T-helper 2 cell treated with Interferon-gamma antibody and Interleukin-4, amounts not matched to agents 5 μg/mL and 100 μg/mL, for 36 hours (primary cell): ENCODE measurements at places on chromosomes 11 and 22.
A peak's percentile ranks its signal among the peaks of the same experiment; 100 is the strongest.

- H3K36me3 ChIP-seq = no peaks in the 10 kb centered on the region
- H3K4me3 ChIP-seq = no peak overlapping the region
- H3K27me3 ChIP-seq = no peaks in the 10 kb centered on the region
- DNase-seq = no peak
- no peak overlapping the region for H3K27ac ChIP-seq
- no peaks in the 10 kb centered on the region for H3K4me1 ChIP-seq
Observed at GRCh38 chr22:47990481-47990880, 1228.0 kb downstream of the TBC1D22A start.

DNA sequence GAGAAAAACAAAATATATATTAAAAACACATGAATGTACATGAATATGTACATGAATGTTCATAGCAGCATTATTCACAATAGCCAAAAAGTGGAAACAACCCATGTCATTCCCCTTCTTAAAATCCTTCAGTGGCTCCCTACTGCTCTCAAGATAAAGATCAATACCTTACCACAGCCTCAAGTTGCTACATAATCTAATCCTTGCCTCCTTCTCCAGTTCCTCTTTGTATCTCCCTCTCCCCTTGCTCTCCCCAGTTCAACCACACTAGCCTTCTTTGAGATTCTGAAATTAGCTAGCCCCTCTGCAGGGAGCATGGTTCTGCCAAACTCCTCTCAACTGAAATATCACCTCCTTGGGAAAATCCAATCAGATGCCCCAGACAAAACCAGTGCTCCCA is 28.1 kb downstream of the MTMR2 start:
- H3K27ac ChIP-seq = no peak overlapping the region
- peaks cover 5% of the 10 kb centered on the region for H3K4me1 ChIP-seq
- DNase-seq = no peak
- H3K27me3 ChIP-seq = no peaks in the 10 kb centered on the region
- no peak overlapping the region for H3K4me3 ChIP-seq
- no peaks in the 10 kb centered on the region for H3K36me3 ChIP-seq

DNA sequence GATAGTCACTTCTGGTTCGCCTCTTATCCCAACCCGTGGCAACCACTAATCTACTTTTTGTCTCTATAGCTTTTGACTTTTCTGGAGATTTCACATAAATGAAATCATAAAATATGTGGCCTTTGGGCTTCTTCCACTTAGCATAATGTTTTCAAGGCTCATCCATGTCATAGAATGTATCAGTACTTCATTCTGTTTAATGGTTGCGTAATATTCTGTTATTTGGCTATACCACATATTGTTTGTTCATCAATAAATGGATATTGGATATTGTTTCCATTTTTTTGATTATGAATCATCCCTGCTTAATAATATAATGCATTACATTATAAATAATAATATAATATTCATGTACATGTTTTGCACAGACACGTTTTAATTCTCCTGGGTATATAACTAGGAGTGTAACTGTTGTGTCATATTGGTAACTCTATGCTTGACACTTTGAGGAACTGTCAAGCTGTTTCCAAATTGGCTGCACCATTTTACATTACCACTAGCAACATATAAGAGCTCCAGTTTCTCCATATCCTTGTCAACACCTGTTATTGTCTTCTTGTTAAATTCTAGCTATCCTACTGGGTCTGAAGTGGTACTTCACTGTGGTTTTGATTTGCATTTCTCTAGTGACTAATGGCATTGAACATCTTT is 181.5 kb downstream of the CADM1 start:
- no peak for DNase-seq
- H3K4me3 ChIP-seq = no peak overlapping the region
- H3K4me1 ChIP-seq = no peaks in the 10 kb centered on the region
- no peak overlapping the region for H3K27ac ChIP-seq

- no peak for DNase-seq
- H3K27ac ChIP-seq = no peak overlapping the region
- no peak overlapping the region for H3K4me3 ChIP-seq
- peaks cover 4% of the 10 kb centered on the region for H3K4me1 ChIP-seq
Observed at GRCh38 chr22:23152238-23153114, 7.2 kb downstream of the RAB36 start.

DNA sequence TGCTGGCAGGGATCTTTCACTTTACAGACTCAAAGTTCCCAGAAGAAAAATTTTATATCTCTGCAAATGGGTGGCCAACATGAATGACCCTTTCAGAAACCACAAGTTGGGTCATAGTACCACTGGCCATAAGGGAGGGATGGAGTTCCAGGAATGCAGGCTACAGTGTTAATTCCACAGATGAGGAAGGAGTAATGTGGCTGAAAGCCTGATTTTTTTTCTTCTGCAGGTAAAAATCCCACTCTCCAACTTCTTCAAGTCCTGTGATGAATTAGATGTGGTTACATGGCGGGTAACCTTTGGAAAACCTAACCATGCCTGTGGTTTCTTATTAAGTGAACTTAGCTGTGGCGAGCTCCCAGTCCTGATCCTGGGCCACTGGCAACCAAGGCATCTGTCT is 103.2 kb downstream of the SLC1A2 start:
- DNase-seq = no peak
- H3K4me1 ChIP-seq = peaks cover 12% of the 10 kb centered on the region
- no peak overlapping the region for H3K4me3 ChIP-seq
- peaks cover 4% of the 10 kb centered on the region for H3K27me3 ChIP-seq

DNA sequence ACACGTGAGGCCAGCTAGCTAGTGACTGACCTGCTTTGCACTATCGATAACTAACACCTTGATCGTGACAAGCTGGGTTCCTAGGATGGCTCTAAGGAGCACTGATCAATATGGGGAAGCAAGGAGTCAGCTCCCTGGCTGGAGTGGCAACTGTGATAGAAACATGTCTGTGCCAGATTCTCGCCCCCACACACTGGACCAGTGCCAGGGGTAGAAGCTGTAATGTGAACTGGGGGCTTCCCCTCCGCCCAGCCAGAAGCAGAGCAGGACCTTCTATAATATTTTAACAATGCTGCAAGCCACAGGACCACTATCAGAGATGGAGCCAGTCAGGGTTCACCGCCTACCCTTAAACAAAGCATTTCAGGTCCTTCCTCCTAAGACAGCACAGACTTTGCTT is 96.5 kb downstream of the DSCAML1 start:
- peaks cover 5% of the 10 kb centered on the region for H3K4me1 ChIP-seq
- H3K27me3 ChIP-seq = no peaks in the 10 kb centered on the region
- no peak overlapping the region for H3K4me3 ChIP-seq
- no peak overlapping the region for H3K27ac ChIP-seq
- no peak for DNase-seq
- H3K36me3 ChIP-seq = no peaks in the 10 kb centered on the region

DNA sequence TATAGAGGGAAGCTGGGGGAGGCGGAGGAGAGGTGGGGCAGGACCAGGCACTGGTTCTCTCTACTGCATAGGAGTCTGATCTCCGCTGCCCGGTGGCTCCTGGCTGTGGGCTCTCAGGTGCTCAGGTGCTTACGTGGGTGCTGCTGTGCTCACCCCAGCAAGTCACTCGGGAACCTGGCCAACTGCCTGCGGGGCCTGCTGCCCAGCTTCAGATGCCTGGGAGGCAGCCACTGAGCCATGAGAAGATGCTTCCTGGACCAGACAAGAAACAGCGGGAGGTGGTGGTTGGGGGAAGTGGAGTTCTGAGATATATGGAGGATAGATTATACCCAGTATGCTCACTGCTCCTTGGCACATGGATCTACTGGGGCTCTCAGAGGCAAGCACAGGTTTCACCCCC is 1303.4 kb downstream of the TBC1D22A start:
- H3K4me1 ChIP-seq = no peaks in the 10 kb centered on the region
- no peak overlapping the region for H3K4me3 ChIP-seq
- no peaks in the 10 kb centered on the region for H3K36me3 ChIP-seq
- no peak overlapping the region for H3K27ac ChIP-seq

GRCh38 chr22:19750507-19751490 is 9.8 kb upstream of the TBX1 start:
- DNase-seq = no peak
- H3K27ac ChIP-seq = no peak overlapping the region
- H3K36me3 ChIP-seq = no peaks in the 10 kb centered on the region
- H3K27me3 ChIP-seq = peaks cover 28% of the 10 kb centered on the region
- H3K4me1 ChIP-seq = no peaks in the 10 kb centered on the region

- H3K36me3 ChIP-seq = no peaks in the 10 kb centered on the region
- H3K27me3 ChIP-seq = no peaks in the 10 kb centered on the region
- no peak overlapping the region for H3K4me3 ChIP-seq
- DNase-seq = no peak
- no peak overlapping the region for H3K27ac ChIP-seq
Observed at GRCh38 chr11:126375726-126376125, 20.2 kb downstream of the ST3GAL4 start.

GRCh38 chr11:6757373-6757967 is 14.3 kb downstream of the OR2AG2 start:
- no peaks in the 10 kb centered on the region for H3K36me3 ChIP-seq
- H3K4me1 ChIP-seq = peaks cover 3% of the 10 kb centered on the region
- peaks cover 12% of the 10 kb centered on the region for H3K27me3 ChIP-seq

- H3K27me3 ChIP-seq = peaks cover 4% of the 10 kb centered on the region
- H3K36me3 ChIP-seq = no peaks in the 10 kb centered on the region
- no peak for DNase-seq
- no peak overlapping the region for H3K4me3 ChIP-seq
Observed at GRCh38 chr11:69540118-69541000, 58.9 kb downstream of the LINC01488 start.

- peak overlapping the region; percentile 77 for H3K4me3 ChIP-seq
- no peaks in the 10 kb centered on the region for H3K27me3 ChIP-seq
- peaks cover 79% of the 10 kb centered on the region for H3K4me1 ChIP-seq
Observed at GRCh38 chr11:35145271-35145670, 6.3 kb downstream of the CD44 start.

DNA sequence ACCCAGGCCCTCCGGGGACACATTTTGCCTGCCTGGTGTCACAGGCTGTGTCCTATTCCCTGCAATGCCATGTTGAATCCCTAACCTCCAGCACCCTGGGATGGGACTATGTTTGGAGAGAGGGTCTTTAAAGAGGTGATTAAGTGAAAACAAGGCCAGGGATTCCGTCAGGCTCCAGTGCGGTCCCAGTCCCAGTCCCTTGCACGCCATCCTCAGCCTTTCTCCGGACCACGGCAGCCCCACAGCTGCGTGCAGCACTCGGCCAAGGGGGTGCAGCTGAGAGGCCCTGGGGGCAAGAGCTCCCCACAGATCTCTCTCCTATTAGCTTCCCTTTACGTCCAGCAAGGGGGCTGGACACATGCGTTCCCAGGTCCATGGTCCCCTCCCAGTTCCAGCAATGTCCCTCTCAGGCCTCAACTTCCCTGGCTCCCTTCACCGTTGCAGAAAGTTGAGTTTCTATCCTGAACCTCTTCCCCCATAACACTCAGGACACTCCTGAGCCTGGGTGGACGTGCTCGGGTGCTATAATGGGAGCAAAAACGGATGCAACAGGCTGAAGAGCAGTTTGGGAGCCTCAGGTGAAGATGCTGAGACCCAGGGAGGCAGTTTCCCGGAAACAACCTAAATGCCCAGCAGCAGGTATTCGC is 1422.7 kb downstream of the BRD1 start:
- H3K4me3 ChIP-seq = no peak overlapping the region
- H3K27me3 ChIP-seq = no peaks in the 10 kb centered on the region
- DNase-seq = no peak
- no peaks in the 10 kb centered on the region for H3K36me3 ChIP-seq
- no peak overlapping the region for H3K27ac ChIP-seq

DNA sequence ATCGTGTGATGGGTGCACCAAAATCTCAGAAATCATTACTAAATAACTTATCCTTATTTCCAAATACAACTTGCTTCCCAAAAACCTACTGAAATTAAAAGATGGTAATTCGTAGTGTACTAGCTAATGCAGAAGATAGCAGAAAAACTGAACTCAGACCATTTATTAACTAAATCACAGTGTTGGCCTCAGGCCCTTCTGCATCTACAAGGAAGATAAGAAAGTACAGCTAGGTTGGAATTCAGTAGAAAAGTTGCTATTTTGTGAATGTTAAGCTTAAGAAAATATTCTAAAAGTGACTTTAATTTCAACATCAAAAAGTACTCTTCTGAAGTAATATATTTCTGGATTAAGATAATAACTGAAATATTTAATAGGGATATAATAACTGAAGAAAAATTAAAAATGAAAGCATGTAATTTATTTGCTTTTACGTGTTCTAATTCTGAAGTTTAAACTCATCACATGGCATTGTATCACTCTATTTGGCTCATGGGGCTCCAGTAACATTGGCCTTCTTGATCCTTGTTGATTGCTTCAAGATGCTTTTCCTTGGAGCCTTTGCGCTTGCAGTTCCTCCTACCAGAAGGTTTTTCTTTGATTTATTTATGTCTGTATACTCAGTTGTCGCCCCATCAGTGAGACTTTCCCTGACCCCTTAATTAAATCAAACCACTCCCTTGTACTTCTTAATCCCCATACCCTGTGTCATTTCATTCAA is 847.9 kb upstream of the ANO3 start:
- no peak overlapping the region for H3K27ac ChIP-seq
- no peaks in the 10 kb centered on the region for H3K27me3 ChIP-seq
- no peaks in the 10 kb centered on the region for H3K4me1 ChIP-seq
- no peaks in the 10 kb centered on the region for H3K36me3 ChIP-seq
- no peak overlapping the region for H3K4me3 ChIP-seq

GRCh38 chr11:20493340-20493739 is 105.8 kb downstream of the PRMT3 start:
- H3K4me1 ChIP-seq = no peaks in the 10 kb centered on the region
- no peak for DNase-seq
- H3K27ac ChIP-seq = no peak overlapping the region
- H3K4me3 ChIP-seq = no peak overlapping the region
- H3K36me3 ChIP-seq = peaks cover 8% of the 10 kb centered on the region

GRCh38 chr11:74838188-74838587 is 89.5 kb downstream of the RNF169 start:
- no peak for DNase-seq
- H3K27me3 ChIP-seq = no peaks in the 10 kb centered on the region
- H3K4me1 ChIP-seq = no peaks in the 10 kb centered on the region
- no peak overlapping the region for H3K4me3 ChIP-seq
- H3K27ac ChIP-seq = no peak overlapping the region

DNA sequence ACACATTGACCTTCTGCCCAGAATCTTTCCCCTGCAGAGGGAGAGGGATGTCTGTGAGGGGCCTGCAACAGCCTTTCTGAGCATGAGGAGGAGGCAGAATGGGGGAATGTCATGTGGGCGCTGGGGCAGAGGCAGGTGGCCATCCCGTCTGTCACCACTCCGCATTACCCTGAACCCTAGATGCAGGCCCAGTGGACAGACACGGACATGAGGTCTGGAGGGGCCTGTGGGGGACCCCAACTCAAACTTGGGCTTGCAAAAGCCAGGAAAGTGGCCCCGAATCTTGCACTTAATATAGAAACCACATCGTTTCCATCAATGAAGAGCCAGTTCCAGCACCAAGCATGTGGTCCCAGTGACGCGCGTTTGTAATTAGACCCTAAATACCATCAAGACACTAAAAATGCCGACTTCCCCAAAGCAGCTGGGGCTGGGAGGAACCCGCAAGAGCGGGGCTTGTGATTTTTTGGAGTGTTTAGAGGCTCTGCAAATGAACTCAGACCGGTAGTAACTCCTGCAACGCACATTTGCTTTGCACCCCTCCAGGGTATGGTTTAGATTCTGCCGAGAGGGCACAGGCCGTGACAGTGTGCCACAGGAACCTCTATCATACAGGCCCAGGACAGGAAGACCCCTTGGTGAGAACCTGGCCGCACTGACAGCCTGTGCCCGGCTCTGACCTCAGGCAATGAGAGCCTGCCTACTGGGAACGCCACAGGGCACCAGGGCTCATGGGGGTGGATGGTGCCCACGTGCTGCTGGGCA is 109.3 kb downstream of the CTTN start:
- no peak overlapping the region for H3K27ac ChIP-seq
- no peaks in the 10 kb centered on the region for H3K36me3 ChIP-seq
- no peak for DNase-seq
- no peaks in the 10 kb centered on the region for H3K27me3 ChIP-seq
- H3K4me1 ChIP-seq = no peaks in the 10 kb centered on the region
